ENCODE measurements at places on chromosomes 4 and X.

- no peak for DNase-seq
Measured at GRCh38 chr4:64399313-64400109, 9.7 kb downstream of the TECRL start.

DNA sequence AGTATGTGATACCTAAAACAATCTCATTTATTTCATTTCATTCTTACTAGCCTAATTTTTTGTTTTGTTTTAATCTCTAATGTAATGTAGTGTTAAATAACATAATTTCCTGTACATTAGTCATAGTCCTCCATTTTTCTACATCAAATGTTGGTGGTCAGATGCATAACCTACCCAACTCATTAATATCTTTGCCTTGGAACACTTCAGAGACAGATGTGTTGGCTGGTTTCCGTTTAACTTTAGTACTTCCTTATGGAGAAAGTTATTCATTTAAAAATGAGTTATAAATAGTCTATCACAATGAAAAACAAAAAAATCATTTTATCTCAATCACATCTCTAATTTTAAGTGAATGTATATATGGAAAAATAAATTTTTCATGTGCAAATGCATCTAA, 190.2 kb downstream of the ANTXR2 start:
- no peak for DNase-seq

GRCh38 chr4:163959932-163960331, 465.4 kb downstream of the TMA16 start:
- DNase-seq = no peak

DNA sequence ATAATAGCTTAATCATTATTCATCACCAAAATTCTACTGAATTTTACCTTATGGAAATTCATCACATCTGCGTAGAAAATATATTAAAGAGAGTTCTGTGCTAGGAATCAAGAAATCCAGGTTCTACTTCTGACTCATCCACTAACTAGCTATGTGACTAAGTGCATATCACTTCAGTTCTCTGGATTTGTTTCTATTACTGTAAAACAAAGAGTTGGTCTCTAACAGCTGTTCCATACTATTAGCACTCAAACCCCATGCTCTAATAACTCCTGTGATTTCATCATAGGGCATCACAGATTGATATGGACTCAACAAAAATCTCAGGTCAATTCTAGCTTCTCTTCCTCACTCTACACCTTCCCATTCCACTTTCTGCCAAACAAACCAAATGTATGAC, 572.0 kb downstream of the INPP4B start:
- no peak for DNase-seq

GRCh38 chr4:163697121-163697520, 202.6 kb downstream of the TMA16 start:
- DNase-seq = no peak

DNA sequence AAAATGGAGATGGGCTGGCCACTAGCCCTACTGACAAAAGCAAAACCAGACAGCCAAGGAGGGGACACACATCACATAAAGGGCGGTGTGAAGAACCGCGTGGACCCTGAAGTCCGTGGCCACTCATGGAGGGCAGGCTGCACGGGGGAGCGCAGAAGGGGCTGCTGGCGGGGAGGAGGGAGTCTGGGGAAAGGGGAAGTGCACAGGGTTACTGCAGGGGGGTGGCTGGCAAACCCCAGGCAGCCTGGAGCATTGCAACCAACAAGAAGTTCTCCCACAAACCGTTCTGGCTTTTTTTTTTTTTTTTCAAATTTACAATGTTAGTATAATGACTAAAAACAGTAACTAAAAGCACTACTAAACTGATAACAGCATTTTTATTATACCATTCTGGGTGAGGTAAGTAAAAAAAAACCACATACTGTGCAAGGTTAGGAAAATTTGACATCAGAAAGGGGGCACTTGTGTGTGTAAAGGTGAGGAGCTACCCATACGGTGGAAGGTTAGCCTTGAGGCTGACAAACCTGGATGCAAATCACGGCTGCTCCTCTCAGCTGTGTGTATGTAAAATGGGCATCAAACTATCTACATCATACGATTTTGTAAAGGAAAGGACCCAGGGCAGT, 87.1 kb downstream of the TSPAN5 start:
- DNase-seq = no peak

GRCh38 chr4:101419336-101420135, 72.2 kb upstream of the PPP3CA start:
- DNase-seq = no peak

DNA sequence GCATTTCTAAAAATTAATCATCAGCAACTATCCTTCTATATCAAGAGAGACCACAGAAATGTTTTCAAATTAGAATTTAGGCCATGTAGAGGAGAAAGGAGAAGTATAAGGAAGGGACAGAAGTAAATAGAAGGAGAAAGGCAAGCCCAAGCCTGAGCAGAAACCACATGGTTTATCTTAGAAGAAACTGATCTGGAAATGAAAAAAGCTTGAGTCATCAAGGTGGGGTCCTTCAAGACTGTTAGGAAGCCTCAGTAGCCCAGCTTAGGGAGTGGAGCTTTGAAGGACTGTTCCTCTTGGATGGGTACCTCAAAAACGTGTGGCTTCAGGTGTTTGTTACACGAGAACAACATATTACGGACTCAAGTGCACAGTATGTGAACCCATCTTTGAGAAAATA, 4.5 kb downstream of the BMX start:
- DNase-seq = no peak

DNA sequence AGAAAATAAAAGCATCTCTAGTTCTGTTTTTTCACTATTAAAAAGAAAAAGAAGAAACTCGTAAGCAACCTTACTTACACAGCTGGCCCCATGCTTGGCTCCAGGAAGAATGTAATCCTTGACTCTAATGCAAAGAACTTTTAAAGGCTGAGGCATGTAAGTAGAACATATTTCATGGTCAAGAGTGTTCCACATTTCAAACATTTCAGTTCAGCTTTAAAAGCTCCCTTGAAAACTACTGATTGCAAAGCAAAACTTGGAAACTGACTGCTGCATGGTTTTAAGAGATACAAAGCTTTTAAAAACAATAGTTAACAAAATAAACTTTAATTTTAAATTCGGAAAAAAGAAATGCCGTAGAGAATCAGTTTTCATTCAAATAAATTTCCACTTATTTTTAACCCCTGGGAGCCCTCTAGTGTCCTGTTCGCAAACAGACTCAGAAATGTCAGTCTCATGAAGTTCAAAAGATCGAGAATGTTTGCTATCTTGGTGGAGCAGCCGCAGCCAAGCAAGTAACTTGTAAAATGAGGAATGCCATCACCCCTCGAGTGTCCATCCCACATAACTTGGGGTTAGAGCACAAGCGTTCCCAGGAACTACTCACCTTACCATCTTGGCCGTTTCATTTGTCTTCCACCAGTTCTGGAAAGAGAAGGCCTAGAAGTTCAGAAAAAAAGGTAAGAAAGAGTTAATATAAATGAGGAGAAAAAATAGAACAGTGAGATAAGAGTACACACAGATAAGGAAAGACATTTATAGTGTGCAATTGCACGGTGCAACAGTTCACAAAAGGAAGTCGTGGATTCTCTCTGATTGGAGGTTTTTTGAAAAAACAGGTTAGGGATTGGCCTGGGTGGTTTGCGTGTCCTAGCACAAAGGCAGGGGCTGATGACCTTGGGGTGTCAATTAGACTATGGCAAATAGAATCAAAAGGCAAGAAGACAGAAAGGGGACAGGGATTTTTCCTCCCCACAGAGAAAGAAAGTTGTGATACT, at the start of gene GASK1B:
GASK1B (minus strand) TSS at position 765 of the 998 bp plus-strand sequence. CDS start 1,650 bp downstream, outside the sequence.
- no peak for DNase-seq

DNA sequence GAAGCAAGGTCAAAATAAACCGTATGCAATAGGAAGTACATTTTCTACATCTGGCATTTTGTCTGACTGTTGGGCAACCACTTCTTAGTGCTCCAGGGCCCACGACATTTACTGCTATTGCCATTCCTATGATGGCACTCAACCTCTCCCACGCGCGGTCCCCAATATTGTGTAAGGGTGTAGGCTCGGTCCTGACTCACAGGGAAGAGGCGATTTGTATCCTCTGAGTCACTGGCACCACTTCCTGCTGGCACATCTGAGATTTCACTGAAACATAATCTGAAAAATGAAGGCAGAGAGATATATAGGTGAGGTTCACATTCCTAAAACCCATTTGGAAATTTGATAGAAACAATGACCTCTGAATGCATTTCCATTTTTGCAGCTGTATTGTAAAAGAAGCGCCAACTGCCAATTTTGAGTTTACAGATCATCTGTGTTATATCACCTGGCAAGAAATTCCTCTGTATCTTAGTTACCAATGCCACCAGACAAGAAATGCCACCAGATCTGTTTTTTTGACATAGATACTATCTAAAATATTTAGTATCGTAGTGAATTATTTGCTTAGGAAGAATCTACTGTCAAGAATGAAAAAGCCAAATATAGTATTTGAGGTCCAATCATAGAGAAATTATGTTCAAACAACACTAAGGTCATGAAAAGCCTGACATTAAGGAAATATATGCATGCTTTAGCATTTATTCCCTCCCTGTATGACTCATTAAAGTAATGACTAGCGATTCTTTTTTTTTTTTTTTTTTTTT, 9.8 kb downstream of the EREG start:
- DNase-seq = peak; percentile 71

DNA sequence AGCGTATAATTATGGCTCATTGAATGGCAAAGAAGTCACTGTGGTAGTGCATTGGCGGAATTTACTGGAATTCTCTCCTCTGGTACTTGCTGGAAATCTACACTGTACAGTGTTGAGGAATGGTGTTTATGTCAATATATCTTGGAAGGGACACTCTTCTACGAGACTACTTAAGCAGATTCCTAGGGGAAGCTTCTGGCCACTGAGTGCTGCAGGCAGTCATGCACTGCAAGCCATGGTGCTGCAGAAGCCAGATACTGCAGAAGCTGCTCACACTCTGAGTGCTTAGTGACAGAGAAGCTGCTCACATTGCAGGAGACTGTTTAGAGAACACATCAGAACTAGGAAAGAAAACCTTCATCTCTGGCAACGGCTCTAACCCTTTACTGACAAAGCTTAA, 725.0 kb downstream of the CCSER1 start:
- DNase-seq = no peak

- no peak for DNase-seq
Measured at GRCh38 chrX:94932278-94932965, 1258.4 kb downstream of the FAM133A start.

DNA sequence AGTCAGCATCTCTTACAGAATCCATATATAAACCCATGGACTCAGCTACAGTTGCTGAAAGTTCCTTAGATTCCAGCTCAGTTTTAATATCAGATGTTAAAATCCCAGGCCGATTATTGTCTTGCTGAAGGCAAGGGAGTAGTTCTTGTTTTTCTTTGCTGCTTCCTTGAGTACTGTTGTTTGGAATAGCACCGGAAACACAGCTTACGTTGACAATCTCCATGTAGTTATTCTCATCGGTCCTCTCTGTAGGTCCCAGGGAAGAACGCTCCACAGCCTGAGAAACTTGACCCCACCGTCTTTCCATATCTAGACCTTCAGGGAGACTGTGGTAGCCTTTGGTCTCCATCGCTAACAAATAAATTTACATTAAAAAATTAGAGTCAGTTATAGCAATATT, 5.7 kb downstream of the NR3C2 start:
- DNase-seq = no peak

DNA sequence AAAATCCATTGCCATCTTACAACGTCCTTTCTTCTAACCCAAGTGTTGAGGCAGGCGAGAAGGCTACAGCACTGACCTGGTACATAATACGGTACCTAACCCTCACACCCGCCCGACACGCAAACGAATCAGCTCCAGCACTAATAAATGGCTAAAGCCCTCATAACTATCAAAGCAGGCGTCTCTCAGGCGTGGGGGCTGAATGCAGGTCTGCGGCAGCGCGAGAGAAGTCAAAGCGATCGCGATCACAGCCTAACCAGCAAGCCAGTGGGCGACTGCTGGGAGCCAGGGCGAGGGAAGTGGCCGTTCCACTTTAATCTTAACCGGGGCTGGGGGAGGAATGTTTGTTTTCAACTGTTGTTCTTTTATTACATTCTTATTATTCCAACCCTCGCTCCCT, 1.5 kb downstream of the CDX4 start:
- DNase-seq = no peak

DNA sequence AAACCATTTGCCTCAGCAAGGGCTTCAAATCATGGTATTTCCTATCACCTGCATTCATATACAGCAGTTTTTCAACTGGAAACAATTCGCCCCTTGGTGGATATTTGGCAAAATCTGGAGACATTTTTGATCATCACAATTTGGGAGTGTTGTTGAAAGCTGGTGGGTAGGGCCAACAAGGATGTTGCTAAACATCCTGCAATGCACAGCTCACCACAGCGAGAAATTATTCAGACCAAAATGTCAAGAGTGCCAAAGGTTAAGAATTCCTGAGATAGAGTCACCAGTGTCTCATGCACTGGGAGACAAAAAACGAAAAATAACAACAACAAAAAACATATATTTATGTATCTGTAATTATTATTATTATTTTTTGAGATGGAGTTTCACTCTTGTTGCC, 435.2 kb upstream of the CTSO start:
- DNase-seq = no peak

GRCh38 chr4:76611616-76612207, 176.7 kb downstream of the SHROOM3 start:
- no peak for DNase-seq

All from T1000 (cell line).